ENCODE measurements at places on chromosomes 12 and 14.

GRCh38 chr14:30624132-30624423, 2.0 kb downstream of the SCFD1 start:
- DNase-seq = no peak

DNA sequence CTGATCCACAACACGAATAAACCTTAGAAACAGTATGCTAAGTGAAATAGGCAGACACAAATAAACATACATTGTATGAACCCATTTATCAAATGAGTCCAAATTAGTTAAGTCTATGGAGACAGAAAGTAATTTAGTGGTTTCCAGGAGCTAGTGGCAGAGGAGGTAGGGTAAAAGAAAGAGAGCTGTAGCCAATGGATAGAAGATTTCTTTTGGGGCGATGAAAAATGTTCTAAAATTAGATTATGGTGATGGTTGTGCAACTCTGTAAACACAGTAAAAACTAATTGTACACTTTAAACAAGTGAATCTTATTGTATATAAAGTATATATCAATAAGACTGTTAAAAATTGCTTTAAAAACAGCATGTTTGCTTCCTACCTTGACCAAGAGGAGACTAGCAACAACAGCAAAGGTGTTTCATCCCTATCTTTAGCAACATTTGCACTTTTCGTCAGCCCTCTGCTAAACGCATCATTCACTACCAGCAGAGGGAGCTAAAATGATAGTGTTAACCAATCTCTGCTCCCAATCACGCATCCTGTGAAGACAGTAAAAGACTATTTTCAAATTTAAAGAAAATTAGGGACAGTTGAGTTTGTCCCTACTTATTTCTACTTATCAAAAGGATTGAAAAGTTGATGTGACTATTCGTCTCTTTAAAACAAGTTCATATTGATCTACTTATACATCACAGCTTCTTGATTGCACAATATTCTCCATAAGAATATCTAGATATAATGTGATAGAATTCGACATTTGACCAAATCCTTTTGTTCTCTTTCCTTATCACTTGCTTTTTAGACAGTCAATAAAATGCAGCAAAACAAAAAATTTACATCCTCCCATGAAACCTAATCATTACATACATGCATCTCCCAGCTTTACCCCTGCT, 24.0 kb upstream of the LGR5 start:
- peak; percentile 41 for DNase-seq

DNA sequence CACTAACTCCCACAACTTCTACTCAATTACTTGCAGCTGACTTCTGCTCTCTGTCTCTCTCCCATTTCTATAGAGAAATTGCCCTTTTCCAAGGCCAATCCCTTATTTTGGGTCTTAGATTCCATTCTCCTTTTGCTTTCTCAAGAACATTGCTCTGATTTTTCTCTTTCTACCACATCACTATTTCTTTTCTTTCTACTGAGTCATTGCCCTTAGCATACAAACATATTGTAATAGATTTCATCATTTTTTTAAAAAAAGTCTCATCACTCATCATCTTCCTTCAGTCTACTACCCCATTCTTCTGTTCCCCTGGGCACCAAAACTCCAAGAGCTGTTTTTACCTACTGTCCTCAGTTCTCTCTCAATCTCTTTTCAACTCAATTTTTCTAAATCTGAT, 4.4 kb upstream of the KCNA1 start:
- no peak for DNase-seq

- DNase-seq = no peak
These were observed 1197.5 kb downstream of the LRFN5 start for GRCh38 chr14:42804141-42804540.

GRCh38 chr14:79967453-79967852, 243.9 kb downstream of the DIO2 start:
- no peak for DNase-seq

GRCh38 chr14:95095996-95096395, 61.3 kb downstream of the DICER1 start:
- DNase-seq = no peak

GRCh38 chr12:12099102-12099501, 28.4 kb downstream of the BCL2L14 start:
- DNase-seq = no peak

GRCh38 chr12:103462675-103463074, 33.1 kb downstream of the C12orf42 start:
- DNase-seq = no peak

DNA sequence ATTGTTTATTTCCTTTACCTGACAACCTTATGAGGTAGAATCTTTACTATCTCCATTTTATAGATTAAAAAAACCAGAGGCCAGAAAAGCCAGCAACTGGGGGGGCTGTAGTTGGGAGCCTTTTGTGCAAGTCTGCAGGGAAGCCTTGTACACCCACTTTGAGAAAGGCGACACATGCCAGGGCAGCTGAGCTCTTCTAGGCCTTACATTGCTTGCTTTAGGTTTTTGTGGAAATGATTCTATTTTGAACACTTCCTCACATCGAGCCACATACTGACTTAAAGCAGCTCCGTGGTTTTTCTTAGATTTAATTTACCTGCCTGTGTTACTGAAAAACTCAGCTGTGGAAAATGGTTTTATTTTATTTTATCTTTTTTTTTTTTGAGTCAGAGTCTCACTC, 34.6 kb downstream of the EP400 start:
- no peak for DNase-seq

- peak; percentile 45 for DNase-seq
These were observed 64.1 kb upstream of the PPP4R3A start for GRCh38 chr14:91573894-91574837.

Data from H9 (cell line).